ENCODE measurements at places on chromosomes 2 and 18. TPM values are rescaled to one million over a fixed set of nuclear protein-coding genes. Genes with fewer than 3 reads are reported as not detected.

CCDC74B gene
- not detected for total RNA-seq

SERPINB13 gene
- not detected for total RNA-seq

WNT10A gene
- 0.27 TPM for total RNA-seq

ARHGEF4 gene
- total RNA-seq = 1.1 TPM

HK2 gene
- total RNA-seq = 9.9 TPM

TEKT4 gene
- not detected for total RNA-seq

DNA sequence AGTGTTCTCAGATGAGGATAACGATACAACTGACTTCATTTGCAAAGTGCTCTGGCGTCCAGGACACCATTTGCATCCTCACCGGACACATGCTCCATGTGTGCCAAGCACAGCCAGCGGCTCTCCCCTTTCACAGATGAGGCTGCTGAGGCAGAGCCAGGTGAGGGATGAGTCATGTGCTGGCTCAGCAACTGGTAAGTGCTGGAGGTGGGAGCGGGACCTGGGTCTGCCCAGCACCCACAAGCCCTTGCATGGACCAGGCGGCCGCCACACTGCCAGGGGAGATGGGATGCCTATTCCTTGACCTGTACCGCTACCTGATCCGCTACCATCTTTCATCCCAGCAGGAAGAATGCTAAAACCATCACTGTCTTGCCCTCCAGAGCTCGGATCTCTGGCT is 86.2 kb upstream of the ASB18 start:
- DNase-seq = no peak

GRCh38 chr2:16767789-16768476 is 102.3 kb upstream of the CYRIA start:
- DNase-seq = no peak

DNA sequence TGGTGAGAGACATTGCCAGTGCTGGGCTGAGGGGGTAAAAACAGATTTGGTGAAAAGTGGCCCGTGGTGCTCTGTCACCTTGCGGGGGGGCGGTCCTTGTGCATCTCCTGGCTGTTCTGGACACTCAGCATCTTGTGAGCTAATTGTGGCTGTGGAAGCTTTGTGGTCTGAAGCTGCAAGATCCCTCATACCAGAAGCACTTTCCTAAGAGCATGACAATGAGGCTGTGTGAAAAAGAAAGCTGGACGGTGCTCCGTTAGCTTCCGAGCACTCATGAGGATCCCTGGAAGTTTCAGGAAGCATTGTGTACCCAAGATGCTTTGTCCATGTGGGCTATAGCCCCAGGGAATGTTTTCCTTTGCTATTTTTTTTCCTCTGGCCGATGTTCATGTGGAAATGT is 74.5 kb downstream of the CABLES1 start:
- no peak for DNase-seq

- DNase-seq = no peak
These were observed 316.4 kb downstream of the DSEL start for GRCh38 chr18:67199993-67200617.

GRCh38 chr2:223222397-223222796 is 170.4 kb downstream of the KCNE4 start:
- no peak for DNase-seq

DNA sequence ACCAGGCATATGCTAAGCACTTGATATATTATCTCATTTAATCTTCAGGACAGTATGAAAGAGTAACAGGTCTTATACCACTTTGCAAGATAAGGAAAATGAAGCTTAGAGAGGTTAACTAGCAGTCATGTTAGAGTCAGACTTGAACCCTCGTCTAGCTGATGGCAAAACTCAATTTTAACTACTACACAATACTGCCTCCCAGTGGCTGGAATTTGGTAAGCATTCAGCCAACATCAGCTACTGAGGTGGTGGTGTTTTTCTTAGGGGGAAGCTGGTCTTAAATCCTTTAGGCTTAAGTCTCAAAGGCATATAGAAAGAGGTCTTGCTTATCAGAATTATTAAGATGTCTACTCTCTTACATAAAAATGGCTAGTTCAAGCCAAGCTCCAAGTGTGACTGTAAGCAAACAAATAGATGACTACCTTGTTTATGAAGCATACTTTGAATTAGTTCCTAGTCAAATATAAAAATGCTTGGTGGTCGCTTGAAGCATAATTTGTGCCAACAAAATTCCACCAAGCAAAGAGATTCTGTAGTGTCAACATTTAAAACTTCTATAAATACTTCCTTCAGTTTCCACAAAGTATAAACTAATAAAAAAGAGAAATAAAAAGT is 325.4 kb upstream of the FIGN start:
- no peak for DNase-seq

- DNase-seq = no peak
These were observed 5.8 kb upstream of the GPD2 start for GRCh38 chr2:156430236-156430979.

DNA sequence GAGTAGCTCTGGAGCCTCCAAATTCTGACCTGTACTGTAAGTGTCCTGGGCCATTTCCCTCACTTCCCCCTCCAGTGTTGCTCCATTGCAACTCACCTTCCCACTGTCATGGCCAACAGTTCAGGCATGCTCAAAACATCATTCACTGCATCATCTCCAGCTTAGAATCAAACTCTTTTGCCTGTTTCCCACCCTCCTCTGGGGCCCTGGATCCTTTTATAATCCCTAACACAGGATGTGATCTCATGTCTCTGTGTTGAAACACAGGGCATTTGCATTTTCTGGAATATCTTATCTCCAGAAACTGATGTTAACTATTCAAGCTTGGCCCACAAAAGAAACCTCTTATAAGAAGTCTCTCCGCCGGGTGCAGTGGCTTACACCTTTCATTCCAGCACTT is 3.0 kb downstream of the DPP4 start:
- DNase-seq = no peak

DNA sequence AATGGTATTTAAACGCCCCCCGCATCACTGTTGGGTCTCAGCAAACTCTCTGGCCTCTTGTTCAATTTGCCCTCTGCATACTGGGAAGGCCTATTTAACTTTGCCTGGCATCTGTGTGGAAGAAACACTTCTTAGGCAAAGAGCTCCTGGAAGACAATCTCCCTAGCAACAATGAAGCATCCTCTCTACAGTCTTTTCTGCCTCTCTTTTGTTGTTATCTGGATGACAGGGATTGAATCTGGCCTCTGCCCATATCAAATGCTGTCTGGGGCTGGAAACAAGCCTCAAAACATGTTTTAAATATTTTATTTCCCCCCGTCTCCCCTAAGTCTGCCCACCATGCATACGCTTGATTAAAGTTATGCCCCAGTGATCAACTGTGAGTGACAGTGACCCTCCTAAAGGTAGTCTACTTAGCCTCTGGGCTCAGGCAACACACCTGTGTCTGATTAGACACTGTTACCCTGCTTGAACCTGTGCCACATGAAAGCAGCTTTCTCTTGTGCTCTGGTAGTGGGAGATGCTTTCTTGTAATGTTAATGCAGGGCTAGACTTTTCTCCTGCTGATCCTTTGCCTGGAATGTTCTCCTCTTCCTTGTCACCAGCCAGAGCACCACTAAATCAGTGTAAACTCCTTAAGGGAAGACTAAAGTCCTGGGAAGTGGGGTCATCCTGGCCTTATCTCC is 34.9 kb downstream of the CDC42EP3 start:
- DNase-seq = no peak

GRCh38 chr2:142849820-142850219 is 27.6 kb upstream of the KYNU start:
- DNase-seq = no peak

- DNase-seq = no peak
These were observed 111.6 kb upstream of the PIEZO2 start for GRCh38 chr18:11260961-11261461.

- DNase-seq = no peak
These were observed 2.5 kb downstream of the PGAP1 start for GRCh38 chr2:196924051-196924450.

DNA sequence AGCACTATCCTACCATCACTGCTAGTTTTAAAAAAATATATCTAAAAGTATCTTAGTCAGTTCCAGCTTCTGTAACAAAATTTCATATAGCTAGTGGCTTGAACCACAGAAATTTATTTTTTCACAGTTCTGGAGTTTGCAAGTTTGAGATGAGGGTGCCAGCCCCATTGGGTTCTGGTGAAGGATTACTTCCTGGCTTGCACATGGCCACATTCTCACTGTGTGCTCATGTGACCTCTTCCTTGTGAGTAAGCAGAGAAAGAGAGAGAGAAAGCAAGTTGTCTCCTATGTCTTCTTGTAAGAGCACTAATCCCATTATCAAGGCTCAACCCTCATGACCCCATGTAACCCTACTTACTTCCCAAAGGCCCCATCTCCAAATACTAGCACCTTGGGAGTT is 158.9 kb downstream of the DOK6 start:
- no peak for DNase-seq

DNA sequence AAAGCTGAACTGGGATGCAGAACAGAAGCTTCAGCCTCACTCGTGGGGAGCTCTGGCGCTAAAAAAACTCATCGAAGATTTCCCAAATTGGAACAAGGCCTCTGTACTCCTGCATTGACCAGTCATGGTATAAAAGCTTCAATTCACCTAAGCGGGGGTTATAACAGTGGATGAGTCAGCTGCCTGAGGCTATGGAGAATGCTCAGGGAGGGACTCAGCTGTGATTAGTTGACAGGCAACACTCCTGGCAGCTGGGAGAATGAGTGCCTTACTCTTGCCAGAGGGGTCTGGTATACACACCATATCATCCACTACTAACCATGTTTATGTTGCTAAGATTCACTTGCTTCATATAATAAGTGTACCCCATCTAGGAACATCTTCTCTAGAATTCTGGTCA is 350.6 kb upstream of the VRK2 start:
- DNase-seq = no peak

DNA sequence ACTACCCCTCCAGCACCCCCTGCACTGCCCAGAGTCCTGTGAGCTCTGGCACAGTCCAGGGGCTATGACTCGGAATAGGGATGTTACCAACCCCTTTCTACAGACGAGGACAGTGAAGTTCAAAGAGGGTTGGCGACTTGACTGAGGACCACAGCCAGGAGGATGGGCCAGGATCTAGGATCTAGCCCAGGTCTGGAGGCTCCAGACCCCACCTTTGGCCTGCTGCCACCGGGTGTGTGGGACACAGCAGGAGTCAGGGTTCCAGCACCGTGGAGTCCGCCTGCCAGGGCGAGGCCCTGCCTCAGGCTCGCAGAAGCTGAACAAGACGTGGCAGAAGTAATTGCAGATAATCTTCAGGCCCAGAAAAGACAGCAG is 37.9 kb upstream of the GPC1 start:
- DNase-seq = no peak

- DNase-seq = no peak
These were observed 12.4 kb upstream of the AGPS start for GRCh38 chr2:177380181-177380580.

DNA sequence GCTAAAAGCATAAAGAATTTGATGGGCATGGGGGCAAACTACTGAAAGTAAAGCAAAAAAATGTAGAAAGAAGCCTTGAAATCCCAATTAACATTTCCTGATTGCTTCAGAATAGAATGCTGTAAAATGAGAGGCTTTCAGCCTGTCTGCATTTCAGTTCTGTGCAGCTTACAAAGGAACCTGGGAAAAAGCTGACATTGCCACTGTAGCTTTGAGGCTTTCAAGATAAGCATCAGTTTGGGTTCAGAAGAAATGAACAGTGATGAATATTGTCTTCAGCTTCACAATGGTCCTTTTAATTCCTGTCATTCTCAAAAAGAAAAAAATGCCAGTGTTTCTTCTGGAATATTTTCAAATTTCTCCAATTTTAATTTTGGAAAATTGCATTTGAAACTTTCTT is 242.7 kb downstream of the LRRTM1 start:
- no peak for DNase-seq

DNA sequence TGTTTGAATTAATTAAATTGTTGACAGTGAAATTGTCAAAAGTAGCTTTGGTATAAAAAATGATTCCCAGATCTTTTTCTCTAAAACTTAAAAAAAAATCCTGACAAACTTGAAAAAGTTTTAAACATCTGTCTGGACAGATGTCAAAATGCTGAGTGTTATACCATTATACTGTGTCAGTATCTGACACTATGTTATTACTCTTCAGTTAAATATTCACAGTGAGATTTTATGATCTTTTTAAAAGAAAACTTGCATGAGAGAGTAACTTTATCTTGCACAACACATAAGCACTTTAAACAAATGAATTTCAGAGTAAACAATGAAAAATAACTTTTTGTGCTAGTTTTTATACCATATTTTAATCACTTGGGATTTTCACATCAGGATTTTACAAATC is 167.4 kb downstream of the MEIS1 start:
- no peak for DNase-seq

DNA sequence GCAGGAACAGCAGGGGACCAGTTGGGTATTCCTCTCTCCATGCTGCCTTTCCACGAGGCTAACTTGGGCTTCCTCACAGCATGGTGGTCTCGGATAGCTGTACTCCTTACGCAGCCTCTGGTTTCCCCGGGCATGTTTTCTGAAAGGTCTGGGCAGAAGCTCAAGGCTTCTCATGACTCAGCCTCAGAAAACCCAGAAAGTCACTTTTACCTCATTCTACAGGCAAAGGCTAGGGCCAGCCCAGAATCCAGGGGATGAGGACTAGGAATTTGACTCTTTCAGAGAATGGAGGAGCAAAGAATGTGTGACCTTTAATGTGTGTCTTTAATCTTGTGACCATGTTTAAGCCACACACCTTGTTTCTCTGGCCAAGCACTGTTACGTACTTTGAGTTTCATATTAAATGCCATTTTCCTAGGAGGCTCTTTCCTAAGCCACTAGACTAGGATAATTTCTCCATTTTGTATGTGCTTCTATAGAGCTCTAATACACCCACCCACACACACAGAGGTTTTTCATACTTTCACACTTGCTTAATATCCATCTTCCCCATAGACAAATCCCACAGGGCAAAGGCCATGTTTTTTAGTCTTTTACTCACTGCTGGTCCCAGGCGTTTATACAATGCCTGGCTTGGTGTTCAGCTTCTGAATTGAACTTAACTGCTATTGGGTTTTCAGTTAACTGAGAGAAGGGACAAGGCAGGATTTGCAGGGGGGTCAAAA is 77.3 kb downstream of the LONRF2 start:
- no peak for DNase-seq

DNA sequence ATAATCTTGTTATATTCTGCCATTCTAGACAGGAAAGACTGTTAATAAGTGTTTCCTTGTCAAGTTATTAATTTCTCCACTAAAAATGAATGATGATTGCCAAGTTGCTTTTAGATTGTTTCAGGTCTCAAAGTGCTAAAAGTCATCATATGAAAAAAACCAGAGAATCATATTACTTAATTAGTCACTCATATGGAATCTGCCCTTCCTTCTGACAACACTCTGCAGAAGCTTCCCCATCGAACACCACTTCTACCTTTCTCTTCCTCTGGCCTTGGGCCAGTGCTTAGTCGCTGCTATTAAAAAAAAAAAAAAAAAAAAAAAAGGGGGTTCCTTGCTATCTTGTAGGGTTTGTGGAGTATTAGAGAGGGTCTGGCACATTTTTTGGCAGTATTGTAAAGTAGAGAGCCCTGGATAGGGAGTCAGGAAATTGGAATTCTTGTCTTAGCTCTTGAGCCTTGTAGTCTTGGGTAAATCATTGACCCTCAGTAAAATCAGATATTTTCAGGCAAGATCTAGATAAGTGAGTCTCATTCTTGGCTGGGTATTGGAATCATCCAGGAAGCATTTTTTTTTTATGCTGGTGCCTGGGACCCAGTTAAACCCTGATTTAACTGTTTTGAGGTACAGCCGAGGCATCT is 141.7 kb upstream of the CCDC68 start:
- DNase-seq = no peak

All from Peyer's patch (tissue), 4 donors.